ENCODE measurements at places on chromosomes 11 and 22.
A peak's percentile ranks its signal among the peaks of the same experiment; 100 is the strongest.

DNA sequence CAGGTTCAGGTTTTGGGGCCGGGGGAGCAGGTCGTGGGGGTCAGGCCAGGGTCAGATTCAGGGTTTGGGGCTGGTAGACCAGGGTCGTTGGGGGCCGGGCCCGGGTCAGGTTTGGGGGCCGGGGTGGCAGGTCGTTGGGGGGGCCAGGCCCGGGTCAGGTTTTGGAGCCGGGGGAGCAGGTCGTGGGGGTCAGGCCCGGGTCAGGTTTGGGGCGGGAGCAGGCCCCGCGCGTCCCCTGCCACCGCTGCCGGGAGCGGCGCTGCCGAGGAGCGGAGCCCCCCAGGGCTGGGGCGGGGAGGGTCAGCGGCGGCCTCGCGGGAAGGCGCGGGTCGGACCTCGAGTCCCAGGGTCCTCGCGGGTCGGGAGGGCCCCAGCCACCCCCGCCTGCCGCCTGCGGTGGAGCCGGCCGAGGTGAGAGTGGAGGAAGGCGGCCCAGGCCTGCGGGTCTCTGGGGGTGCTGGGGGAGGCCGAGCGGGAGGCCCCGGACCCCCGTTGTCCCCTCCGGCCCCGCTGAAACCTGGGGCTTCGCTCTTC lies 535 bp downstream of the TRABD start:
- DNase-seq = no peak

DNA sequence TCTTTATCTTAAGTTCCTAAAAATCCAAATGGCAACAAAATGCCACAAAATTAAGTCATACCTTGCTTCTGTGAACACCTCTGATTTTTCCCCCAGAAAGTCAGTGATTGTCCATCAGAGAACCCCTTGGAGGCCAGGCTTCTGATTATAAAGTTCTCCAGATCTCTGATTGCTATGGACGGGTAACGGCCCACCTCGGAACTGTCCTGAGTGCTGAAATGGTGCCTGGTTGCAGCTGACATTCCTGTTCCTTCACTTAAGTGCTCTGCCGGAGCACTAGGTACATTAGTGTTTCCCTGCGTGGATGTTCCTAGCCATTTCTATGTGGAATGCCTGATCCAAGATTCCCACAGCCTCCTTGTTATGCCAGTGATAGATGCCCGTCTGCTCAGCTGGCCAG lies 85.0 kb downstream of the CHST1 start:
- DNase-seq = no peak

DNA sequence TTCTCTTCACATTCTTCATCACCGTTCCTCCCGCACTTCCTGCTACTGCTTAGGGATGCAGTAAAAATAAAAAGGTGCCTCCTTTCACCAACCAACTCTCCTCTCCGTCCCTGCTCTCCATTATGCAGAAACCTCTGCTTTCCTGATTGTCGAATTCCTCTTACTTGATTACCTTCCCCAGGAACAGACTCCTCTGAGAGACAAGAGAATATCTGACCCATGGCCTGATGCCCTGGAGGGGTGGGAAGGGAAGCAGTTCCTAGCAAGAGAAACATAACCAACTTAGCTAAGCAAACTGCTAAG lies 80.9 kb downstream of the TRIM29 start:
- DNase-seq = no peak

DNA sequence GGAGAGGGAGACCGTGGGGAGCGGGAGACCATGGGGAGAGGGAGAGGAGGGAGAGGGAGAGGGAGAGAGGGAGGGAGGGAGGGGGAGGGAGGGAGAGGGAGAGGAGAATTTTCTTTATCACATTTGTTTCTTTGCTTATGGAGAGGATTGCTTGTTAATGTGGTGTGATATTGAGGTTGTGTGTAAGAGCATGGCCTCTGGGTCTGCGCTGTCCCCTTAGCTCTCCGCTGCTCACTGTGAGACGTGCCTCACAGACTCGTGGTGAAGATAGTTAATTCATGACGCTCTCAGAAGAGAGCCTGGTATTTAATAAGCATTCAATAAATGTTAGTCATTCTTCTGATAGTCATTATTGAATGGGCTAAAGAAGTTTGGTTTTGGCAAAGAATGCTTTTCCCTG lies 26.2 kb downstream of the PPFIA1 start:
- no peak for DNase-seq

- no peak for DNase-seq
Measured at GRCh38 chr11:36361901-36362391, 65.9 kb downstream of the PRR5L start.

GRCh38 chr11:73182824-73183321 lies 35.2 kb upstream of the P2RY2 start:
- DNase-seq = peak; percentile 94
